ENCODE measurements at places on chromosomes 2 and 18.

DNA sequence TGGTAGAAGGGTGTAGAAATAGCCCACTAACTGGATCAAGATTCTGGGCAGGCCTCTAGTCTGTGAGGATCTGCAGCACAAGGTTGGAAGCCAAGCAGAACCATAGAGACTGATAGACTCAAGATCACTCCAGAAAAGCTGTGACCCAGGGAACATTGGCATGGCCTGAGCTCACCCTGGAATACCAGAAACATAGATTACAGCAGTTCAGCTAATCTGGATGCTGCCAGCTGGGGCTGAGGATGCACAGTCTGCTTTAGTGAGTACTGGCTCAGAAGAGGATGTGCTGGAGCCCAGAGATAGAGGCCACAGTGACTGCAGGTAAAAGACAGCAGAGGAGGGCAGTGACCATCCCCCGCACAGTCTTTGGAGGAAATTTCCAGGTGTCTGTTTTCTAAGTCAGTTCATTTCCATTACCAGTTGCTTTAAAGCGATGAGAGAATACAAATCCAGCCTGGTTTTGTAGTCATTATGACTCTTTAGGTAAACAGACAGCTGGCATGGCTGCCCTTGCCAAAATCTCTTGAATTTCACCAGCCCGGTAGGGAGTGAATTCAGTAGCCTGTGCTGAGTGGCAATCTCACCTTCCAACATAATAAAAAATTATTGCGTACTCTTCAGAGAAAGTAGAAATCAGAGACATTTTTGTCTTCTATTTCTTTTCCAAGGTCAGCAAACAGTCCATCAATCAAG lies 119.2 kb downstream of the ANTXR1 start:
- DNase-seq: no peak

- DNase-seq: no peak
These were observed 228.3 kb downstream of the C1D start for GRCh38 chr2:67834482-67834881.

GRCh38 chr2:173062801-173063200 lies 12.8 kb upstream of the MAP3K20 start:
- no peak for DNase-seq

DNA sequence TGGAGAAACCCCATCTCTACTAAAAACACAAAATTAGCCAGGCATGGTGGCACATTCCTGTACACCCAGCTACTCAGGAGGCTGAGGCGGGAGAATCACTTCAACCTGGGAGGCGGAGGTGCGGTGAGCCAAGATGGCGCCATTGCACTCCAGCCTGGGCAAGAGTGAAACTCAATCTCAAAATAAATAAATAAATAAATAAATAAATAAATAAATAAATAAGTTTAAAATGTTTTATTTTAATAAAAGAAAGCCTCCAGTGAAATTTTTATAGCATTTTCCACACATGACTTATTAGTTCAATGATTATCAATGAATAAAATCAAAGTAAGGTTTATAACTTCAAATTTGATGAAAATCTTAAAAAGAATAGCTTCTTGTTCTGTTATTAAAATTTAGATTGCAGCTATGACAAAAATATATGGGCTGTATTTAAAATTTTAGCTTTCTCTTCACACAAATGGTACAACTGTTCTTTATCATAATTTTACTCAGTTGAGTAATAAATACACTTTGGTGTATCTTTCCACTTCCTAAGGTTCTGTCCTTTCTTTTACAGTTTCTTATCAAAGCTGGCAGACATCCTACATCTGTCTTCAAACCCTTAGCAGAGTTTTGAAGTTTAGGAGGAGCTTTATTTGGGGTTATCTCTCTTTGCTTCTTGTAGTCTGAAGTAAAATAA lies 78.4 kb upstream of the ZSWIM2 start:
- no peak for DNase-seq

- DNase-seq: no peak
These were observed 644 bp upstream of the DYM start for GRCh38 chr18:49460976-49461601.

DNA sequence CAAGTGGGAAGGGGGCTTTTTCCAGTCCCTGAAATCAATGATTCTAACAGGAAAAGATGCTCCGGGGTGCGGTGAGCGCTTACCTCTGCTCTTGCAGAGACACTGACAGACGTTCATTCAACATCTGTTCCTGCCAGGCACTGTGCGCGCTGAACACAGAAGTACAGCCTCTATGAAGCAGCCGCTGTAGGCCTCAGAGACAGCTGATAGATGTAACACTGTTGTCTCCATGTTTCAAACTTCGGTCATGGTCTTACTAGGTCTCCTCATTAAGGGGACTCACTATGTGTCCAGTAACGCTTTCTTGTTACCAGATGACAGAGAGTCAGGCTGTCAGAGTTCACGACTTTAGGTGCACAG lies 649 bp upstream of the CLIP4 start:
- no peak for DNase-seq

DNA sequence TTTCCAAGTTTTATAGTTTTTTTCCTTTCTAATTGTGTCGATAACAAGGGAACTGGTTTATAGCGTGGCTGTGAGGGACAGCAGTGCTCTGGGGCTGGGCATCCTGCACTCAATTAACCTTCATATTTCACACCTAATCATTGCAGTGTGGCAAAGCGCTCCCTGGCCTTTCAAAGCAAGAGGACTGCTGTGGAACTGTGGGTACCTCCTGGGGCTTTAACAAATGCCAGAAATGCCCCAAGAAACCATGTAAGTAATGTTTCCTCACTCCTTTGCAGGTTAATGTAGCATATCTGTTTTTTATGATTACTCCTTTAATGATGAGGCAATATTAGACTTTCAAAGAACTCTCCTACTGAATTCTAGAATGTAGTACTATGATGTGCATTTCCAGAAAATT lies 259.0 kb upstream of the RASGRP3 start:
- DNase-seq: no peak

DNA sequence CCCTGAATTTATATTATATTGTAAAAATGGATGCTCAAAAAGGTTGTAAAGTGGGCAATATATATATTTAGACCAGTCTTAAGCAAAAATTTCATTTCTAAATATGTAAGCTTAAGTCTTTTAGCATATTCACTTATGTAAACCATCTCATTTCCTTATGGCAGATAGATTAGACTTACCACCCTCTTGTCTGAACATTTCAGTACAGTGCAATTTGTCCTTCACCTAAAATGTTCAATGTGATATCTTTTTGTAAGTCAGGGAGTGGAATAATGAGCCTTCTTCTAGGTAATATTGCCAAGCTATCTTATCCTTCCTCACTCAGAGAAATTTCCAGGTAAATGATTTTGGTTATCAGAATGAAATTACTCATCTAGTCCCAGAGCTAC lies 92.3 kb downstream of the KLF7 start:
- no peak for DNase-seq

GRCh38 chr18:50734886-50735285 lies 84.9 kb downstream of the MRO start:
- no peak for DNase-seq

GRCh38 chr18:5729983-5730699 lies 165.2 kb downstream of the TMEM200C start:
- no peak for DNase-seq

- DNase-seq: no peak
These were observed 250 bp downstream of the DSC1 start for GRCh38 chr18:31162419-31162793.

DNA sequence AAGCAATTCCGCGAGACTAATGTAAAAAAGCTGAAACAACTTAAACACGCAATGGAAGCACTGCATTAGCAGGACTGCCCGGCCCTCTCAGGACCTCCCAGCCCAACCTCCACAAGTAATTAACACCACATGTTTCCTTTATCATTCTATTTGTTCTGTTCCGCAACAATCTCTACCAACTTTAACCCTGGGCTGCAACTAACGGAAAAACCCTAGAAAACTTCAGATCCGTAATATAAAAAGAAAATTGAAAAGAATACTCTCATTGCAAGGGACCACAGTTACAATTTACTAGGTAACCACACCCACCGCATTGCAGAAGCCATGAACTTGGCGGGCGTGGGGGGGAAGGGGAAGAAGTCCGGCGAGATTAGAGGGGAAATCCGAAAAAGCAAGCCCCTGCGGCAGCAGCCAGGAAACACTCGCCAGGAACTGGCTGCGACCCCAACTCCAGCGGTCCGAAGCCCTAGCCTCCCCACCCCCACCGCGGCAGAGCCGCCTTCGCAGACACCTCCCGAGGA lies 1.2 kb downstream of the EPB41L3 start:
- no peak for DNase-seq

DNA sequence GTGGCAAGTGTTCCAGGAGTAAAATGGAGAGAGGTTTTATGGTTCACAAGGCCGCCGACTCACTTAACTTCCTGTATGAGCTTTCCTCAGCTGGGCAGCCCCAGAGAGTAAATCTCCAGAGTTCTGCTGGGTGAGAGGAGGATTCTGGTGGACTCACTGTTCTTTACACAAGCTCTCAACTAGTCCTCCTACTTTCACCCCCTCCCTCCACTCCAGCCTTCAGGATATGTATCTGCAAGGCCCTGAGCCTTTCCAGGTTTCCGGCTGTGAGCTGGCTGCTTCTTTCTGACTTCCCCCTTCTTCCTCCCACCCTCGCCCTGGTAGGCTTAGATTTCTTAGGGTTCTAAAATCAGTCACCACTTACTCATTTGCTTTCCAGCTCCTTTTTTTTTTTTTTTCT lies 34.0 kb downstream of the EML6 start:
- no peak for DNase-seq

- no peak for DNase-seq
These were observed 32.2 kb downstream of the TMEFF2 start for GRCh38 chr2:192162392-192163042.

- no peak for DNase-seq
These were observed 88.3 kb downstream of the ZNF516 start for GRCh38 chr18:76406791-76407190.

DNA sequence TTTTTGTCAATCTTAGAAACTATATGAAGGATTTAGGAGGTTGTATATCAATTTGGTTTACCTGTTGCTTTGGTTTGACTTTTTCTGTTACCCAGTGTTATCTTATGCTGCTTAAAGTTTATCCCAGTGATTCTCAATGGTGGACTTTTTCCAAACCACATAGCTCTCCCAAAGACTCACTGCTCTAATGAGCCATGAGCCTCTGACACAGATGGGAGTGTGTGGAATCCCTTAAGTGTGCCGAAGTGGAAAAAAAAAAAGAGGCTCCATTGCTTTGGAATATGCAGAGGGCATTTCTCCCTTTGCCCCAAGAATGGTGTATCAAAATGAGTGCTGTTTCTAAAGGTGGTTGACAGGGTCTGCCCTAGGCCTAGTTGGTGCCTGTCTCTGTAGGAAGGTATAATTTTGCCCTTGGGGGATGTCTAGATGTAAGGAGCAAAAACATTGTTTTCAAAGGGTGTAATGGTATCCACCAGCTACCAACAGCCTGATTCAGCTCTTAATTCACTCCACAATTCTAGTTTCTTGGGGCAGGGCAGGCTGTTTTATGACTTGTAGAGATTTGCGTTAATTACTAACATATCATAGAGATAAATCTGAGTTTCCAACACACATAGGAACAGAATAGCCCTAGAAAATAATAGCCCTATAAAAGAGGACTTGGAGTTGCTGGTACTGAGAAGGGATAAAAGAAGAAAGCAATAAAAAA lies 64.3 kb upstream of the CYP26B1 start:
- DNase-seq: no peak

DNA sequence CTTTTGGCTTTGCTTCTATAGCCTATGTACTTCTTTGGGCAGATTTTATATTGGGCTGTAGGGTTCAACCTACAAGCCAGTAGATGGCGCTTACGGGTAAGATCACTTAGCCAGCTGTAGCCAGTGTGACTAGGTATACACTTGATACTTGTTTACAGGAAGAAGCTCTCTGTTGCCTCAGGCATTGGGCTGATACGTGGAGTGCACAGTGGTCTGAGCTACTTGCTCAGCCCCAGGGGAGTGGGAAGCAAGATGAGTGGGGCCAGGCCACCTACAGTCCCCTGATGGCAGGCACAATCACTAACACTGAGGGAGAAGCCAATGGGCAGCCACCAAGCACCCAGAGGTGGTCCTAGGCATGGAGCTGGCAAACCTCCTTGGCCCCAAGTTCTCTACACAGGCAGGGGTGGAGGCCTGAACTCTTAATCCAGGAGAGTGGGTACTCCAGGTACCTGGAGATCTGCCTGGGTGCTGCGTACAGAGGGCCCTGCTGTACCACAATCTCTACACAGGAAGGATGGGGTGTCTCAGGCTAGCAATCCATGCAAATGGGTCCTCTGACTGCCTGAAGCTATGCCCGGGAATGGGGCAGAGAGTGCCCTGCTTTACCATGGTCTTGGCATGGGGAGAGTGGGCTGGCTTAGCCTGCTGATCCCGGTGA lies 122.2 kb downstream of the NCOA1 start:
- no peak for DNase-seq

- no peak for DNase-seq
These were observed 185.5 kb downstream of the NOL4 start for GRCh38 chr18:34039201-34039600.

- no peak for DNase-seq
These were observed 301.3 kb upstream of the RGPD4 start for GRCh38 chr2:107525406-107525805.

DNA sequence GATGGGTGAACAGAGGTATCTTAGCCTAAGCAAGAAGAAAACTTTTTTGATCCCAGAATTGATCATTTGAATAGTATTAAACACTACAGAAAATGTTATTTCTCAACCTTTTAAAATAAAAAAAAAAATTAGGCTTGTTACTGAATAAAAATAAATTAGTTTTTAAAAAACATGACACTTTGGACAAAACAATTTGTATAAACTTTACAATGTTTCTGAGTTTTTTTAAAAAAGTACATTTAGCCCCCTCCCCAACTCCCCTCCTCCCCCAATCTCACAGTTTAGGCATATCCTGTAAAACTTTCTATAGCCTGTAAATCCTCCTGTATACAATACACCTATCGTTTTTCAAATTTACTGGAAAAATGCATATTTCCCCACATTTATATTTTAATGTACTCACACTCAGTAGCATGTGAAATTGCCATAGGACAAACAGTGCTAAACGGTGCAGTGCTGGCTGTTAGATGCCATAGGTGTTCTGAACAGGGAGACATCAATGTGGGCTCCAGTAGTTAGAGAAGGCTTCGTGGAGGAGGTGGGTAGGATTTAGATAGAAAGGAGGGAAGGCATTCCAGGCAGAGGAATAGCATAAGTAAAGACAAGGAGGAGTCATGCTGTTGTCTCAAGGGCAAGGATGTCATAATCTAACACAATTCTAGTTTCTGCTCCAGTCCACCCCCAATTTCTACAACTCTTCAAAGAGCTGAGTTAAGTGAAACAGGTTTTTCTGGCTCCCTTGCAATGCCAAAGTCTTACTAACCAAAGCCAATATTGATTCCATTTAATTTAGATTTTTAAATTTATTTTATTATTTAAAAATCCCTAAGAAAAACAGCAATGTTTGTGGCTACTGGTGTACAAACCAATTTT lies 50.9 kb downstream of the SP3 start:
- DNase-seq: no peak

GRCh38 chr2:56531668-56532420 lies 348.1 kb downstream of the CCDC85A start:
- no peak for DNase-seq

GRCh38 chr2:19670303-19670702 lies 231.5 kb downstream of the TTC32 start:
- DNase-seq: no peak

GRCh38 chr2:130986890-130987493 lies 106.3 kb downstream of the FAM168B start:
- no peak for DNase-seq

Measured in NCI-H1417 treated with DMSO at 0.1 percent for 48 hours (cell line).